ENCODE measurements at places on chromosomes 1 and 21.

GRCh38 chr1:23791516-23792047, 637 bp downstream of the LYPLA2 start:
- no peak for DNase-seq

GRCh38 chr1:4033129-4033676, 133.1 kb upstream of the C1orf174 start:
- no peak for DNase-seq

DNA sequence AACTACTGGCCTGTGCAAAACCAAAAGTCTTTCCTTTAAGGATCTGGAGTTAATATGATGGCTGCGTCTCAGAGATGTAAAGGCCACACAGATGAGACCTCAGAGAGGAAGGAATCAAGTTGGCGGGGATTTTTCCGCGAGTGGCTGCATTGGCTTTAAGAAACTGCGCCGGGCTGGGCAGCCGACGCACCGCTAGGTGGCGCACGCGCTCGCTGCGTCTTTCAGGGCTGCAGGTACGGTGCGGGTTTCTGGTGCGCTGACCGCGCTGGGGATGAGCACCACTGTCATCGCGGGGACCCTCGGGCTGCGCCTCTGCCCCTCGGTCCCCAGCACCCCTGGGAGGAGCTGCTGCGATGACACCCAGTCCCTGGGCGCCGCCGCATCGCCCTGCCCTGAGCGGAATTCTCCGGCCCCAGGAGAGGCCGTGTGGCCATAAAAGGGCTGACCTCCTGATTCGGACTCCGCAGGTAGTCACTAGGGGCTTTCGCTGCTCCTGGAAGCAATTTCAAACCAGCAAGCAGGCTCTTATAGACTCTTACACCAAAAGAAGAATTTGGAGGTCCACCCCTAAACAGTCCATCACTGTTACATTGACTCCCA, 241.0 kb downstream of the KCNJ6 start:
- DNase-seq: peak; percentile 13

- DNase-seq: peak; percentile 43
Observed at GRCh38 chr1:160261556-160261892, 825 bp downstream of the DCAF8 start.

GRCh38 chr1:162629651-162630050, 2.6 kb upstream of the DDR2 start:
- DNase-seq: no peak

All from NCI-H510A (cell line).